ENCODE measurements at places on chromosomes 5 and 9.

- DNase-seq = no peak
These were observed 63.8 kb upstream of the DAPK1 start for GRCh38 chr9:87433853-87434252.

- DNase-seq = no peak
These were observed 6.9 kb upstream of the BARX1 start for GRCh38 chr9:93962017-93962416.

GRCh38 chr5:88883836-88884607 is 1.0 kb upstream of the MEF2C start:
- no peak for DNase-seq

GRCh38 chr9:114139071-114139470 is 16.3 kb upstream of the COL27A1 start:
- no peak for DNase-seq

DNA sequence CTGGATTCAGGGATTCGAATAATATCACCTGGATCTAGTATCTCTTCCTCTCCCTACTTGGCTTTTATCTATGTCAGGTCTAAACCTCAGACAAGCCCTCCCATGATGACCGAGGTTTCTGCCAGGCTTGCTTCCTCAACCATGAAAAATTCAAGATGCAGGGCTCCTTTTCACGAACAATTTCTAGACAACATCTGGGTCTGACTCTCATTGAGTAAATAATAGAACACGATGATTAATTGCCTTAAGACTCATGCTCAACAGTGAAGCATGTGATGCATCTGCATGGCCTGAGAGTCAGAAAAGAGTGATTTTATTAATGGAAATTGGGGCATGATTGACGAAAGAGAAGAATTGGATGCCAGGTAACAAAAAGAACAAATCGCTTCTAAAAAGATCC is 277.2 kb upstream of the ZNF608 start:
- no peak for DNase-seq

GRCh38 chr5:138454121-138454520 is 11.2 kb upstream of the EGR1 start:
- no peak for DNase-seq

DNA sequence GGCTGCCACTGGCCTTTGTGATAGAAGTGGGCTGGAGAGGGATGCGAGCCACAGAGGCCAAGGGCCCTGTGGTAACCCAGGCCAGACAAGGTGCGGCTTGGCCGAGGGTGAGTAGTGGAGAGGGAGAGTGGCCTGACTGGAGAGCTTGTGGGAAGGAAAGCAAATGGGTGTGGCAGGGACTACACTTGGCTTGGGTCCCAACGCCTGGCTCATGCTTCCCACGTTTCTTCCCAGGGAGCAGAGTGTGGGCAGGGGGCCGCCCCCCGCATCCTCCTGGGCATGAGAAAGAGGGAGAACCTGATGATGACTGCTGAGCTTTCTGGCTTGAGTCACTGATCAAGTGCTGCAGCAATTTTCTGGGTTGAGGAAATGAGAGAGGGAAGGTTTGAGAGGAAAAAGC is 95.7 kb downstream of the ANKH start:
- DNase-seq = no peak

- no peak for DNase-seq
These were observed 27.8 kb downstream of the CRHBP start for GRCh38 chr5:76980518-76981144.

DNA sequence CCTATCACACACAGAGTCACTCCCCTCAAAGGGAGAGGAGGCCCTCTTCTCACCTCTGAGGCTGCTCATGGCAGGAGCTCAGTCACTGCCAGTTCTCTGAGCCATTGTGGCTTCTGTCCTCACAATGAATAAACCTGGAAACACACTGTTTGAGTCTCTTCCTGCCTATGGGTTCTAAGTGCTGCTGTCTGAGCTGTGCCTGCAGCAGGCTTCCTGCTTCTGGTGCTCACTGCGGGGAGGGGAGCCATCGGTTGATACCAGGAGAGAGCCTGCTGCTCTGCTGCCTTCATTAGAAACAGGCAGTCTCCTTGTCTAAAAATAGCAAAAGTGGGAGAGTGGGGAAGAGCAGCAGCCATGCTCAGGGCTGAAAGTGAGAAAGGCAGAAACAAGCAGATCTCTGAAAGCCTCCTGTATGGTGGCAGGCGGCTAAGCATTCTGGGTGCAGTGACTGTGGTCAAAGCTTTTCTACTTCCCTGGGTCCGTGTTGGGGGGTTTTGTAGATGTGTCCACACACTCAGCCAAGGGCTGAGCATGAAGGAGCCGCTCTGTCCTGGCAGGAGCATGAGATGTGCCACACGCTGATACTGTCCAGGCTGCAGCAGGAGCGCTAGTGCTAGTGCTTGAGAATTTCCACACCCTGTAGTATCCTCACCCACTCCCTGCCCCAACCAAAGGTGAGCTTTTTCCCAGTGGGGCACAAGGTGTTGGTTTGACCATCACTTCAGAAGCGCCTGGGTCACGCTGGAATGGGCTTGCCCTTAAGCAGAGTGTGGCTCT is 34.2 kb downstream of the PRKACG start:
- DNase-seq = no peak

All from cortex of kidney (tissue), 1 donor.